ENCODE measurements at places on chromosomes 5 and 9. TPM values are rescaled to one million over a fixed set of nuclear protein-coding genes. Genes with fewer than 3 reads are reported as not detected.
A peak's percentile ranks its signal among the peaks of the same experiment; 100 is the strongest.

- H3K27me3 ChIP-seq = peaks cover 24% of the 10 kb centered on the region
- no peak for DNase-seq
- H3K4me3 ChIP-seq = no peak overlapping the region
Observed at GRCh38 chr5:139925216-139925562, 117.9 kb downstream of the NRG2 start.

- no peak overlapping the region for H3K4me3 ChIP-seq
- no peaks in the 10 kb centered on the region for H3K4me1 ChIP-seq
- no peak overlapping the region for H3K27ac ChIP-seq
- H3K27me3 ChIP-seq = no peaks in the 10 kb centered on the region
- H3K36me3 ChIP-seq = no peaks in the 10 kb centered on the region
Observed at GRCh38 chr5:75847561-75848021, 130.4 kb upstream of the POC5 start.

- H3K4me1 ChIP-seq = no peaks in the 10 kb centered on the region
- H3K27ac ChIP-seq = no peak overlapping the region
- no peaks in the 10 kb centered on the region for H3K27me3 ChIP-seq
Observed at GRCh38 chr9:80836013-80836412, 853.3 kb downstream of the TLE1 start.

Gene CCT5
- 481 TPM for total RNA-seq

Gene DDX4
- total RNA-seq = not detected

DNA sequence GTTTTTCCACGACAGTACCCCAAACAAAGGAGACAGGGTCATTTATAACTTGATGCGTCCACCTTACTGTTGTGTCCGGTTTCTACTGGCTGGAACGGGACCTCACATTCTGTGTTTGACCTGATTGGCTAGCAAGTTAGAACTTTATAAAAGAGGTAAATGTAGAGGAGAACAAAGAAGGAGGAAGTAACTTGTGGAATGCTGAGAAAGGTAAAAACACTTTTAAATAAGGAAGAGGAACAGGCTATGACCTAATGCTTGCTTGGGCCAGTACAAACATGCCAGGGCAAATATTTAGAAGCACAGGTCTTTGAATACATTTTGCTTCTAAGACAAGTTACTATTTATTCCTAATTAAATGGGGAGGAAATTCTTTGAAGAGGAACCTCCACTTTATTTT, 251.6 kb downstream of the KIAA0825 start:
- H3K4me3 ChIP-seq = no peak overlapping the region
- no peaks in the 10 kb centered on the region for H3K36me3 ChIP-seq
- no peaks in the 10 kb centered on the region for H3K27me3 ChIP-seq
- H3K27ac ChIP-seq = no peak overlapping the region

DNA sequence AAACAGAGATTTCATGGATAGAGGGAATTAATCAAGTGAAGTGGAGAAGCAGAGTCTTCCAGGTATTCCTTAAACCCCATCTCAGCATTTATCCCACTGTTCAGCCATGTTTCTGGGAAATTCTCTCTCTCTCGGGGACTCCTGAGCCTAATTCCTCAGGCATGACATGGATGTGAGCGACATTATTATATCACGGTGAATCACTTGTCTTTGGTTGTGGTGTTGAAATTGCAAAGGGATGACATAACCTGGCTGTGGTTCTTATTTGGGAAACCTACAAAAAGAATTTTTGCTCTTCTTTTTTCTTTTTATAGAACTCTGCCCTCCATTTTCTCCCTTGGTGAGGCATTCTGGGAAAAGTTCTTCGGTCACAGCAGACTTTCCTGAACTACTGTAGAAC, 457.9 kb upstream of the PTGER4 start:
- peaks cover 2% of the 10 kb centered on the region for H3K4me1 ChIP-seq
- DNase-seq = peak; percentile 93
- no peak overlapping the region for H3K27ac ChIP-seq
- H3K4me3 ChIP-seq = no peak overlapping the region
- H3K36me3 ChIP-seq = no peaks in the 10 kb centered on the region

Gene NUTM2G
- total RNA-seq = not detected

Gene NRG2
- total RNA-seq = 0.18 TPM

GRCh38 chr9:112861638-112862555, 28.8 kb downstream of the SLC46A2 start:
- H3K4me3 ChIP-seq = no peak overlapping the region
- H3K36me3 ChIP-seq = peaks cover 1% of the 10 kb centered on the region
- peak; percentile 67 for DNase-seq
- no peaks in the 10 kb centered on the region for H3K27me3 ChIP-seq
- peaks cover 16% of the 10 kb centered on the region for H3K4me1 ChIP-seq

GRCh38 chr5:109324931-109325330, 84.8 kb downstream of the PJA2 start:
- H3K27ac ChIP-seq = no peak overlapping the region
- H3K36me3 ChIP-seq = no peaks in the 10 kb centered on the region
- no peak overlapping the region for H3K4me3 ChIP-seq
- H3K4me1 ChIP-seq = peaks cover 1% of the 10 kb centered on the region

Gene ARL14EPL
- not detected for total RNA-seq

DNA sequence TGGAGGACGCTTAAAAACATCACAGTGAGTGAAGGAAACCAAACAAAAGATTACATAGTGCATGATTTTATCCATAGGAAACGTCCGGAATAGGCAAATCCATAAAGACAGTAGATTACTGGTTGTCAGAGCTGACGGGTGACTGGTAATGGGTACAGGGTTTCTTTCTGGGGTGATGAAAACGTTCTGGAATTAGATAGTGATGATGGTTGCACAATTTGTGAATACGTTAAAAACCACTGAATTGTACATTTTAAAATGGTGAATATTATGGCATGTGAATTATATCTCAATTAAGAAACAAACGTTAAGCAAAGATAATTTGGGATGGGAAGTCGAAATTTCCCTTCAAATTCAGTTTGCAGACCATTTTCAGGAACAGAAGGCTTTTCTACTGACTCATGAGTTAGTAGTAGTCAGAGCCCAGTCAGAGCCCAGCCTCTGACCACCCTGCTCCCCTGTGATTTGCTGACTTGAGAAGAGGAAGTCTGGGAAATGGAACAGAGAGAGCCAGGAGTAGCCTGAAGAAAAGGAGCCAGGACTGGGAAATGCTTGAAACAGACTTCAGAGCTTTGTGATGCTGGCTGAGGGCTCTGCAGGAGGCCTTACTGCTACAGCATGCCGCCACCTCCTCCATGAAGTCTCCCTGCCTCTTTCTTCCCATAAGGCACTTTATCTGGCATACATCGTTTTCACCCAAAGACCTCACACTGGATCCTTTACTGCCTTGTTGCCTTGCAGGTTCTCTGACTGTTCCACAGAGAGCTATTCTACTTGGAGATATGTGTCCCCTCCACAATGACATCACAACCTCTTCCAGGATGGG, 46.4 kb upstream of the CTNNA1 start:
- no peak overlapping the region for H3K4me3 ChIP-seq
- no peaks in the 10 kb centered on the region for H3K27me3 ChIP-seq
- peaks cover 7% of the 10 kb centered on the region for H3K4me1 ChIP-seq
- peak overlapping the region; percentile 36 for H3K27ac ChIP-seq
- peak; percentile 89 for DNase-seq

DNA sequence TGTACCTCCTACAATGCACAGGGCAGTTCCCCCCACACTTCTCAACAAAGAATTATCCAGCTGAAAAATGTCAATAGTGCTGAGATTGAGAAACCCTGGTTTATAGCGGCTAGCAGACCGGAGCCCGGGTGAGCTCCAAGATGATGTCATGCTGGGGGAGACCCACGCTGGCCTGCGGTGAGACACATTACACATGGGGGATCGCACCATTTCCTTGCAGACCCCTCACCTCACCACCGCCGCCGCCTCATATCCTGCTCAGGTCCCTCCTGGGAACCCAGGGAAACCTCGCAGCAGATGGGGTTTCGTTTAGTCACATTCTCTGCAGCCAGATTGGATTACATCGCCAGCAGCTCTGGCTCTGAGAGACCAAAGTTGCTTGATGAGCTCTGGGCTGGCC, 14.7 kb upstream of the TNC start:
- peak overlapping the region; percentile 74 for H3K27ac ChIP-seq
- peaks cover 18% of the 10 kb centered on the region for H3K4me1 ChIP-seq
- peak overlapping the region; percentile 2 for H3K4me3 ChIP-seq
- DNase-seq = peak; percentile 89
- no peaks in the 10 kb centered on the region for H3K27me3 ChIP-seq
- H3K36me3 ChIP-seq = no peaks in the 10 kb centered on the region

DNA sequence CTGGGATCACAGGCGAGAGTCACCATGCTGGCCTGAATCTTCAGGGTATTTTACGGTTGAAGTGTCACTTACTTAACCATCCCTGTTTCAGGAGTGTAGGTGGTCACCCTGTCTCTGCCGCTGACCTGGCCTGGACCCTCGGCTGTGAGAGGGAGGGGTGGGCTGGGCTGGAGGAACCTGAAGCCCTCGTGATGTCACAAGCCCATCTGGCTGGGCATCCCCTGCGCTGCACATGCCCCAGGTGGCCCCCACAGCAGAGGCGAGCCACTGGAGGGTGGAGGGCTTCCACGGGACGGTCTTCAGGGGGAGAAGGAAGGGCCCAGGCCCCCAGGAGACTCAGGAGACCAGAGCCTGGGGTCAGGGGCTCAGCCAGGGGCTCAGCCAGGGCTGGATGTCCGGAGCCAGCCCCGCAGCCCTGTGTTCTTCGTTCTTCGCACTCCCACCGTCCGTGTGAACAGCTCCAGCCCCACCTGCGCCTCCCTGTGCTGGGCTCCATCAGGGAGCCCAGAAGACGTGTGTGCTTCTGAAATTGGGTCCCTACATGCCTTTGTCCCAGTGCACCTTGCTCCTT, 7.6 kb upstream of the AHRR start:
- peaks cover 43% of the 10 kb centered on the region for H3K36me3 ChIP-seq
- H3K4me1 ChIP-seq = peaks cover 10% of the 10 kb centered on the region

DNA sequence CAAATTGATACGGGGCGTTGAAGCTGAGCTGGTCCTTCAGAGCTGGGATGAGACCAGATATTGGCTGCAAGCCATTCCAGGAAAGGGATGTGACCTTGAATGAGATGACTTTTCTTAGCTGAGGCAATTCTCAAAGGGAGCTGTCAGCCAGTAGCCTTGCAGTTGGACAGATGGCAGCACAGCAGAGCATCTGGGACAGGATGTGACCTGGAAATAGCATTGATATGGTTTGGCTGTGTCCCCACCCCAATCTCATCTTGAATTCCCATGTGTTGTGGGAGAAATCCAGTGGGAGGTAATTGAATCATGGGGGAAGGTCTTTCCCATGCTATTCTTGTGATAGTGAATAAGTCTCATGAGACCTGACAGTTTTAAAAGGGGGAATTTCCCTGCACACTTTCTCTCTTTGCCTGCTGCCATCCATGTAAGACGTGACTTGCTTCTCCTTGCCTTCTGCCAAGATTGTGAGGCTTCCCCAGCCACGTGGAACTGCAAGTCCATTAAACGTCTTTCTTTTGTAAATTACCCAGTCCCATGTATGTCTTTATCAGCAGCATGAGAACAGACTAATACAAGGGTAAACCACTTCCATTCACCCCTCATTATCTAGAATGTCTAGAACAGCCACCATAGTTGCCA, 19.8 kb upstream of the MTX3 start:
- no peak for DNase-seq
- no peak overlapping the region for H3K27ac ChIP-seq
- H3K4me3 ChIP-seq = no peak overlapping the region
- no peaks in the 10 kb centered on the region for H3K4me1 ChIP-seq
- H3K36me3 ChIP-seq = no peaks in the 10 kb centered on the region
- no peaks in the 10 kb centered on the region for H3K27me3 ChIP-seq

Data from IMR-90 (cell line).